ENCODE measurements at places on chromosomes 2 and 18.

- DNase-seq = no peak
Observed at GRCh38 chr18:49625021-49625691, 63.3 kb downstream of the LIPG start.

DNA sequence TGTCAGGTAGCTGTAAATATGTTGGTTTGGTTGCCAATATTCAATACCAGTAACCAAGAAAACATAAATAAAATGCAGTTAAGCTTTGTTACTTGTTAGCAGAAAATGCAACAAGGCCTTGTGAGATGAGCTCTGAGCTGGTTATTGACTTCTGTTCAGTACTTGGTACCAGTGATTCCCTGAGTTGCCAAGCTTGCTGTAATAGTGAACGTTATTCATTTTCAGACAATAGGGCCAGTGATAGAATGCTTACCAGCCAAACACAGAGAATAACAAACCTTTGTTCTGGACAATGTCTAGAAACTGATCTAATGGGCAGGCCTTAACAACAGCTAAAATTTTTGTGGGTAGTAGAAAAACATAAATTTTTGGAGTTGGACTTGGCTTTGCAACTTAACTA is 29.5 kb downstream of the RASGRP3 start:
- no peak for DNase-seq

- no peak for DNase-seq
Observed at GRCh38 chr2:100109986-100110613, 32.3 kb downstream of the AFF3 start.

GRCh38 chr2:20282916-20283592 is 58.1 kb upstream of the SDC1 start:
- no peak for DNase-seq
